ENCODE measurements at places on chromosomes 16 and 17.

DNA sequence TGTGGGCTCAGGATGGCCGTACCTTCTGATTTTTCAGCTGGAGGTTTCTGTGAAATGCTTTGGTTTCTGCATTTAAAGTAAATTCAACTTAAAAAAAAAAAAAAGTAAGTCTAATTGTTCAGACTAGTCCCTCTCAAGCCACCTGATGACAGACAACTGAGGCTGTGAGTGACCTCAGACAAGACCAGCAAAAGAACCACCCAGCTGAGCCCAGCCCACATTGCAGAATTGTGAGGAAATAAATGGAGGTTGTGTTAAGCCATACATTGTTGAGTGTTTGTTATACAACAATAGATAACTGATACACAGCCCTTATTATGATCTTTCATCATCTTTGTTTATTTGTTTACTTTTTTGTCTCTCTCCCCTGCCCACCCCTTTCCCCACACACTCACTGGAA lies 44.7 kb upstream of the CMIP start:
- DNase-seq = no peak

DNA sequence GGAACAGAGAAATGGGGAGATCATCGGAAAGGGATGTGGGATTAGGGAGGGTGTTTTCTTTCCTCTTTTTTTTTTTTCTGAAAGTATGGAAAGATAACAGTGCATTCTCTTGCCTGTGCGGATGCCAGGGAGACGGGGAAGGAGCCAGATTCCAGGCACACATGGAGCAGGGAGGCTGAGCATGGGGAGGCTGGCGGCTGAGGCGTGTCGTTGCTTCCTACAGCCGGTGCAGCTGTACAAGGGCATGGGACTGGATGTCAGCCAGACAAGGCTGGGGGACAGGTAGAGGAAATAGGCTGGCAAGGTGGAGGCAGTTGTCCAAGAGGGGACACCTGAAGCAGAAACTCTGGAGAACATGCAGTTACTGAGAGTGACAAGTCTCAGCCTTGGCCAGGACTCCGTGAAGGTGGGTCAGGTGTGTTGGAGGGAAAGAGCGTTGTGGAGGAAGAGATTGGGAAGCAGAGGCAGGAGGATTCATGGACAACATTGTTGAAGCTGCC lies 16.6 kb upstream of the ADORA2B start:
- DNase-seq = no peak

- DNase-seq = no peak
Observed at GRCh38 chr16:8739989-8740704, 57.3 kb downstream of the TMEM186 start.

- no peak for DNase-seq
Observed at GRCh38 chr16:71927383-71927782, 32.1 kb downstream of the IST1 start.

- DNase-seq = no peak
Observed at GRCh38 chr17:39953471-39953888, 9.3 kb upstream of the GSDMA start.

DNA sequence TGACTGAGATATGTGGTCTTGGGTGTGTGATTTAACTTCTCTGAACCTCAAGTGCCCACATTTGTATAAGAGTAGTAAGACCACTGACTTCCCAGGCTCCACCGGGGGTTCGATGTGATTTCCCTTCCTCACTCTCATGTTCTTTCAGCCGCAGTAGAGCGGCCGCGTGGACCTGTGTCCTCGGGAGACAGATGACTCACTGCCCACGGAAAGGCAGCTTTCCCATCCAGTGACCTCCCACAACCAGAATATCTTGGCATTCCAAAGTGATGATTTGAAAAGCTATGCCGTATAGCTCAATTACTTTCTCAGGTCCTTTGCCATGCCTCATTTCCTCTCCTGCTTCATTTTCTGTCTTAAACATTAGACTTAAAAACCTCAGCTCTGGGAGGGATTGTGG lies 73.6 kb downstream of the IL21R start:
- DNase-seq = no peak

GRCh38 chr16:3673676-3674377 lies 19.3 kb downstream of the DNASE1 start:
- DNase-seq = no peak

DNA sequence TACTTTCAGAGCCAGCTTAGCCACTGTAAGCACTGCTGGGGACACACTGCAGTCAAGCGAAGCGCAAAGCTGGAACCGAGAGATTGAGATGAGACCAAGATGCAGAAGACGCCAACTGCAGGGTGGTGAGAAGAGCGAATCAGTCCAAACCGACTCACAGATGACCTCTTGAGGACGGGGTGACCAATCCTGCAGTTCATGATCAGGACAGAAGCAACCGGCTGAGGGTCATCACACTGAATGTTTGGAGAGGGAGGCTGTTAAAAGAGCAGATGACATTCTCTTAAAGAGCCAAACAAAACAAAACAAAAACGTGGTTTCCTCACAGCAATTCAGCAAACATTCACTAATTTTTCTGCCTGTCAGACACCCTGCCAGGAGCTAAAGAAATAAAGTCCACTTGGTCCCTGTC lies 8.5 kb downstream of the HASPIN start:
- no peak for DNase-seq

DNA sequence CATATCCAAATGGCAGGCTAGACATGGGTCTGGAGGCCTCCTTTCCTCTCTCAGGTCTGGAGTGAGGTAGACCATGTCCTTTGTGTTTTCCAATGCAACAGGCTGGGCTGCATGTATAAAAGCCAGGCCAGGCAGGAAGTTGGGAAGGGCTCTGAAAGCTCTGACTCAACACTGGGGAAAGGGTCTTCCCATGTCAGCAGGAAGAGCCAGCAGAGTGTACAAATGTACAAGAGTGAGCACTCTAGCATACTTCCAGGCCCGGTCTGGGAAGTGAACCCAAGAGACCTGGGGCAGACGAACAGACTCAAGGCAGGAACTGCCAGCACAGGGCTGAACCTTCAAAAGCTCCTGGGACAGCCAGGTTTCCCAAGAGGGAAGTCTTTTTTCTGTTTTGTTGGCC lies 7.0 kb downstream of the ATPAF2 start:
- no peak for DNase-seq

GRCh38 chr17:81428948-81429774 lies 33.9 kb downstream of the BAHCC1 start:
- DNase-seq = peak; percentile 88

DNA sequence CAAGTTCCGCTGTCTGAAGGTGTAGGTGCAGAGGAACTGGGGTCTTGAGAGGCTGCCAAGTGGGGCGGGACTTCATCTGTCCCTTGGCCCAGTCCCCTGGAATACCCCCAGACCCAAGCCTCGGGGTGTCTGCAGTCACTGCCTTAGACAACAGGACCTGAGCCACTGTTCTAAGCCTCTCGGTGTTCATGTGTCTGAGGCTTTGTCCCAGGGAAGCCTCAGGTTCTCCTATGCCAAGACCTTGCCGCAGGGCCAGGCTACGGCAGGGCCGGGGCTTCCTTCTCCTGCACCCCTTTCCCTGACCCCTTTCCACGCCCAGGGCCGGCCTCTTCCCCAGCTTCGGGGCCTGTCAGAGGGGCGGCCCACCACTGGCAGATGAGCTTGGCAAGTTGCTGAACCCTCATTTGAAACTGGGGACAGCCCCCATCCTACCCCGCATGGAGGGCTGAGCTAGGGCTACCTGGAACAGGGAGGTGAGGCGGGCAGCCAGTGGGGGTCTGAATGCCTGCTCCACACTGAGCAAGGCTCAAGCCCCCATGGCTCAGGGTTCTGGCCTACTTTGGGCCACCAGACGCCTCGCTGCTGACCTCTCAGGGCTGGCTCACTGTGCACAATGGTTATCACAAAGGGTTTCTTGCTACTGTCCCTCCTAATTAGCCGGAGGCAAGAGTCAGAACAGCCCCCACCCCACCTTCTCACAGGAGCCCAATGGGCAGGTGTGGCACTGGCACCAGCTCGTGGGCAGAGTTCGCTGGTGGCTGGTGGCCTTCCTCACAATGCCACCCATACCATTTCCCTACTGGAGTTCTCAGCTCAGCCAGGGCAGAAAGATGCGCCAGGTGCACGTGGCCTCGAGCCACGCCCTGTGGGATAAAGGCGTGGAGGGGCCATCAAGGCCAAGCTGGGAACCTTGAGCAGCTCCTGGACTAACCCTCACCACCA lies 7.1 kb downstream of the LITAFD start:
- DNase-seq = no peak

- DNase-seq = no peak
Observed at GRCh38 chr17:79841369-79842135, 2.3 kb upstream of the CBX4 start.

DNA sequence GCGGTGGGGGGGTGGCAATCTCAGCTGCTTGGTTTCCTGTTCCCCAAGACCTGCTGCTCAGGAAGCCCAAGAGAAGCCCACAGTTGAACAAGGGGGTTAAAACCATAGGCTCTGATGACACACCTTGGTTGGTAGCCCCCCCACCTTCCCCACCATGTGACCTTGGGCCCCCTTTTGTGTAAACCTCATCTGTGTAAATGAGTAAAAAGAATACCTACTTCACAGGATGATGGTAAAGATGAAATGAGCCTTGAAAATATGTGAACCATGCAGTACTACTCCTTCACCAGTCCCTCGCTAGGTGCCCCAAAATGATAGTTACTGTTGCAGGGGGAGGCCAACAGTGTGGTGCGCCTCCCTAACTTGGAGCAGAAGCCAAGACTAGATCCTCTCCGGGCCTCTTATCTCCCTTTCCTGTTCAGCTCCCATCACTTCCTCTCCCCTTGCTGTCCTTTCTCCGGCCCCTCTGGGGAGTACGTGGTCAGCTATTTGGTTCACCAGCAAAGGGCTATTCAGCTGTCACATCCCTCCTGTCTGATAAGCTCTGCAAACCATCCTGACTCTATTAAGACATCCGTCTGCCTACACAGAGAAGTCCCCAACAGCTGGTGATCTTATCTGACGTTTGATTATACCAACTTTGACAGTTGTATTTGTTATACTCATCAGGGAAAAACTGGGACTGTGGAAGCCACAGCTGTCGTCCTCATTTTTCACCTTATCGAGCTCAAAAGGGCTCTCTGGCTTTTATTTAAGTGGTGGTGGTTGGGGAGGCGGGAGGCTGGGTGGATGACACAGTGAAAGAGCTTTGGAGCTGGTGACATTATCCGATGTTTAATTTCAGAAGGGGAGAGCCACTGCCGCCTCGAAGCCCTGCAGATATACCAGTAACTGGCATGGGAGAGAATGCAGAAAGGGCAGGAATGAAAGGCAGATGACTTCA lies 19.9 kb downstream of the DCAKD start:
- DNase-seq = no peak

DNA sequence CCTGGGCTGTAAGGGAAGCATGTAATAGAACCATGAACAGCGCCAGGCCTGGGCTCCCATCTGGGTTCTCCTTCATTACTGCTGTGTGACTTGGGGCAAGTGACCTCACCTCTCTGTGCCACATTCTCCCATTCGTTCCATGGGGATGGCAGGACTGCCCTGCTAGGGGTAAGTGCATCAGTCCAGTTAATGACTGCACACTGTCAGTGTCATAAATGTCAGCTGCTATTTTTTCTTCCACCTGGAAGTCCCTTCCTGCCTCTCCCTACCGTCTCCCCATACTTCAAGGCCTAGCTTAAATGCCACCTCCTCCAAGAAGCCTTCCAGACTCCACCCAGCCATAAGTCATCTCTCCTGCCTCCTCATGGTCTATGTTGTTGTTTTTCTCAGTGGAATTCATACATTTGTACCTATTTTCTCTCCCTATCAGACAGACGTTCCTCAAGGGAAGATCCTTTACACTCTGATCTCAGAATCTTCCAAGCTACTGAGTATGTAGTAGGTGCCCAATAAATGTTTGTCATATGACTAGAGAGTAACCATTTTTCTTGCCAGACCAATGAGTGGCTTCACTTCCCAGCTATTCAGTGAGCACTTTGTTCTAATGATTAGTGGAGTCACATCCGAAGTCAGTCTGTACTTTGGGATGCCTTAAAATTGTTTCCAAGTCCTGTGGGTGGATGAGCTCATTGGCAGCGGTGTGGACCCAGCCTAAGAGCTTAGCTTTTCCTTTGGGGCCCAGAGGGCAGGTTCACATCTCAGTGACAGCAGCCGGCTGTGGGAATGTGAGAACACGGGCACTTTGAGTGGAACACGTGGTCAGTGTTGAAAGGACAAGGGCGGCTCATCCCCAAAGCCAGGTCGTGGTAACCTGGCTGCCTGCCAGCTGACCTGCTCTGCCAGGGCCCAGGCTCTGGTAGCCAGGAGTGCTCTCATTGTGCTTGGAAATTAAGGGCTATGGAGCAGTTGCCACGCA lies 147.5 kb upstream of the GSE1 start:
- no peak for DNase-seq

DNA sequence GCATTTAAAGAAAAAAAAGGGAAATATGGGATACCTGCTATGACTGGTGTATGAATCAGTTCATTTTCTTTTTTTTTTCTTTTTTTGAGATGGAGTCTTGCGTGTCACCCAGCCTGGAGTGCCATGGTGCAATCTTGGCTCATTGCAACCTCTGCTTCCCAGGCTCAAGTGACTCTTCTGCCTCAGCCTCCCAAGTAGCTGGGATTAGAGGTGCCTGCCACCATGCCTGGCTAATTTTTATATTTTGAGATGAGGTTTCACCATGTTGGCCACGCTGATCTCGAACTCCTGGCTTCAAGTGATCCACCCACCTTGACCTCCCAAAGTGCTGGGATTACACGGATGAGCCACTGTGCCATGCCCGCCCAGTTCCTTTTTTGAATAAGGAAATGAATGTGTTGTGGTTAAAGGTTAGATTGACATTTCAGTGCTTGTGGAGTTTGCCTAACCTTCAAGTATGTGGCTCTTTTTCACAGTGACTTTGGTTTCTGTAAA lies 7.7 kb downstream of the HAPSTR1 start:
- no peak for DNase-seq

- no peak for DNase-seq
Observed at GRCh38 chr17:29623283-29623647, 553 bp upstream of the CORO6 start.

- no peak for DNase-seq
Observed at GRCh38 chr17:71071837-71072236, 902.5 kb downstream of the KCNJ2 start.

- DNase-seq = no peak
Observed at GRCh38 chr16:65875381-65876055, 491.0 kb upstream of the CDH5 start.

DNA sequence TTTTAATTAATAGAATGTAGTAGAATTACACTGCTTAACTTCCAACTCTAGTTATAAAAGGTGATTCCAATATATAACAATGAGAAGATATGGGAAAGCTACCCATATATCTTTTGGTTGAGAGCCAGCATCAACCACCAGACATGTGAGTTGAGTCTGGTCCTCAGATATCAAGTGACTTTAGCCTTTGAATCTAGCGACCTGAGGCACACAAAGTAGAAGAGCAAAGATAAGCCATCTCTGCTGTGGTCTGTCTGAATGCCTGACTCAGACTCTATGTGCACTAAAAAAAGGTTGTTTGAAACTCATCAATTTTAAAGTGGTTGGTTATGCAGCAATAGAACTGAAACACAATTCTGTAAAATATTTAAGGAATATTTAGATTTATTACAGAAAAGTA lies 492.5 kb upstream of the SOX9 start:
- DNase-seq = no peak

GRCh38 chr17:47277921-47278320 lies 24.3 kb downstream of the ITGB3 start:
- no peak for DNase-seq
